CD8-positive, alpha-beta T cell (primary cell): ENCODE measurements at places on chromosomes 5 and 9.

GRCh38 chr5:159522841-159523240 lies 192.6 kb upstream of the IL12B start:
- DNase-seq: no peak

DNA sequence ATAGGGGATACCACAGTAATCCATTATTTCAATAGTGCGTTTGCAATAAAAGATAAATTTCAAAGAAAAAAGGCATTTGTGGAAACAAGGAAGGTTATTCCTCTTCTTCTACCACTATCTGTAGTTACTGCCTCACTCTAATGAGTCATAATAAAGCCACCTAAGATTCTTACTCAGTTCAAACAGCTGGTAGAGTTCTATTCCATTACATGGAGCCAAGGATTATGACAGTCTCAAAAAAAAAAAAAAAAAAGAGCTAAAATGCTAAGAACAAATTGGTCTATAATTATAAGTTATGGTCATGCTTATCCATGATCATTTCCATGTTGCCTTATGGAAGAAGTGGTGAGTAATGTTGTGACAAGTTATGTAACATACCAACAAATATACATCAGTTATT lies 46.3 kb downstream of the DENND1A start:
- no peak for DNase-seq

DNA sequence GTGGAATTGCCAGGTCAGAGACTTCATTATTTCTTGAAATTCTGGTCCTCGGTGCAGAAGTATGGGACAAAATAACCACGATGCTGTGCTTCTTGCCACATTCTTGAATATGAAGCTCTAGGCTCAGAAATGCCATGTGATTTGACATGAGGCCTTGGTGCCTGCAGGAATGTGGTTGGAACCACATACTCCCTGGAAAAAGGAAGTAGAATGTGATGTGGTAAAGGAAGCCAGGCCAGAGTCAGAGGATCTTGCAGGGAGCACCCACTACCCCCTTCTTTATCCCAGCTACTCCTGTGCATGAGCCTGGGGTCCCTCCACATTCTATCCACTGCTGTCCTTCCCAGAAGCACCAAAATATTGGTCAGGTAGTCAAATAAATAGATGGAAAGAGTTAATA lies 80.9 kb downstream of the FOXD1 start:
- DNase-seq: no peak

DNA sequence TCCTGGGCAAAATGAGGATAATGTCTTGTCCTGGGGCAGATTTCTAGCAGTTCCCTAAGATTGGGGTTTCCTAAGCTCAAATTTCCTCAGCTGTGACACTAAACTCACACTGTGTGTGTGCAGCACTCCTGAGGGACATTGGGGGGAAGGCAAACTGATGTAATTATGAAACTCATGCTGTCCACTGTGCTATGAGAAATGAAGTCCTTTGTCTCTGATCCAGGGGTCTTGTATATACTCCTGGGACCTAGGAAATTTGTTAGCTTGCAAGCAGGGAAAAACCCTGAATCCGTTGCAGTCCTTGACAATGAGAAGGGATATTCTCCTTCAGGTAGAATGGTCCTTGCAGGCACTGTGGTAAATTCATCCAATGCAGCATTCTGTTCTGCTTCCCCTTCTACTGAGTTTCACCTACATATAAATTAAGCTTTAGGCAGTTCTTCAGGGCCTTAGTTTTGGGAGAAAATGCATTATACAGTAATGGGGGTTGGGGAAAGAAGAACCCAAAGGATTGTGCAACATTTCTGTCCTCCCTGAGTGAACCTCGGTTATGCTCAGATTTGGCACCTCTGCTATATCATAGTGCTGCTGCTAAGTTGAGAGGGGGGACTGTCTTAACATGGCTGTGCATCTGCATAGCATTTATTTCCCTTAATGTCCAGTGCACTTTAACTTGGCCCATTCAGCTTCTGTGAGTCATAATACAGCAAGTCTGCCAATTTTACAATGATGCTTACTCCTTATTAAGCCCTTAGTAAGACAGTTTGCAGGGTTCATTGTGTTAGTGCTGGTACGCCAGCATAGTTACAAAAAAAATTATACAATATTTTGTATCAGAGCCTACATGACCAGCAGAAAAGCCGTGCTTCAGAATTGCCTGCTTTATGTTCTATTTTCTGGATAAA lies 80.2 kb downstream of the PJA2 start:
- DNase-seq: no peak

DNA sequence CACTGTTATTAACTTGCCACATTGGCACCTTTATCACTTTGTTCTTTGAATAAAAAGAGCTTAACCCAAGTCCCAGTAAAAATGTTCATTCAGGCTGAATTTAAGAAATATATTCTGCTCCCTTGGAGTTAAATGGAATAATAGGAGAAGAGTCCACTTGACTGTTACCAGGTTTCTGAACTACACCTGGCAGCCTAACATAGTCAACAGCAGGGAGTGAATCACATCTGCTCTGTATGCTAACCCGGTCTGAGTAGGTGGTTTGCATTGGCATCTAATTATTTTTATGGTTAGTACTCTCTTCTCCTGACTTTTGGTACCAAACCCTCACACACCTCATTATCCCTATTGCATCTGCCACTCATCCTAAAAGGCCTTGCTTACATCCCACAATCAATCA lies 86.7 kb downstream of the STK32A start:
- no peak for DNase-seq
